ENCODE measurements at places on chromosomes 4 and X. TPM values are rescaled to one million over a fixed set of nuclear protein-coding genes. Genes with fewer than 3 reads are reported as not detected.

GAGE12D gene
- total RNA-seq: not detected

RHOXF2 gene
- total RNA-seq: not detected

STAP1 gene
- not detected for total RNA-seq

DCAF8L2 gene
- total RNA-seq: not detected

RASL11B gene
- 0.43 TPM for total RNA-seq

PCDH7 gene
- 0.25 TPM for total RNA-seq

GAGE12F gene
- total RNA-seq: not detected

SYTL5 gene
- 3.6 TPM for total RNA-seq

FOXR2 gene
- not detected for total RNA-seq

DNA sequence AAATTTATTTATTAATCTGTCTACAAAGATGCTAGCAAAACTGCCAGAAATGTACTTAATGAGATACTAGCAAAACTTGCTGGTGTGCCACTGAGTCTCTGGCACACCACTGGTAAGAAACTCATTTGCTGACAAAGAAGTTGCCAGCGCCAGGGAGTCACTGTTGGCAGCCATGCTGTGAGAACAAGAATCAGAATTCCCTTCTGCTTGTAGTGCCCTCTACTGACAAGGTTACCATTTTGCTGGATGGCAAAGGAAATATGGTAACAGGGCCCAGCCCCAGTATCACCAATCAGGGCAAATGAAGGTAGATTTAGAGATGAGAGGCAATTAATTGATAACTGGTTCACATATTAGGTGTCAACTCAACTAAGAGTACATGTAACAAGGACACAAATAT lies 750.1 kb upstream of the ADGRL3 start:
- H3K36me3 ChIP-seq: no peaks in the 10 kb centered on the region
- H3K4me1 ChIP-seq: no peaks in the 10 kb centered on the region
- no peak for DNase-seq
- no peak overlapping the region for H3K27ac ChIP-seq
- no peak overlapping the region for H3K4me3 ChIP-seq

DNA sequence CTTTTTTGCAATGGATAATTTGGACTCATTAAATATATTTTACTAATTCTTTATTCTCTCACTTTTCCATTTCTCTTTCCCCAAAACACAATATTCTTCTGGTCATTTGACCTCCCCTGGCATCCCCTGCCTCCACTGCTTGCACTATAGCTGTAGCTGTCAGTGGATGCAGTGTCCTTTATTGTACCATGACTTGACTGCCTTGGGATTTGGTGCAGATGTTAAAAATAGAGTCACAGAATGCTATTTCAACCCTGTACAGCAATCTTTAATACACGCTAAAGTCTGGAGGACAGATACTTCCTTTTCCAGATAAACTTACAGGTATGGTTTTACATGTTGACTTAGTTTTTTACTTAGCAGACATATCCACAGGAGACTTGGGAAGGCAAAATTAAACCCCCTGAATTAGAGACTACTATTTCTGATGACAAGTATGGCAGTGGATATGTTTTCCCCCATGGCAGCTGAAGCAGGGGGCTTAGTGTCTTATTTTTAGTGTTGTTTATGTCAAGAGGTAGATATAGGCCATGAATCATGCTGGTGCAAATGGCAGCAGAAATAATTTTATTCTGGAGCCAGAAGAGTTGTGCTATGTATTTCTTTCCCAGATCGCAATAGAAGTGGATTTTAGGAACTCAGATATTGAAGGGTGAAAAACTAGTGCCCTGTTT lies 461.4 kb downstream of the NAF1 start:
- H3K4me3 ChIP-seq: no peak overlapping the region
- H3K27ac ChIP-seq: no peak overlapping the region
- no peaks in the 10 kb centered on the region for H3K27me3 ChIP-seq
- no peaks in the 10 kb centered on the region for H3K36me3 ChIP-seq

GRCh38 chr4:89889289-89889688 lies 5.4 kb upstream of the MMRN1 start:
- H3K27me3 ChIP-seq: peaks cover 3% of the 10 kb centered on the region
- H3K27ac ChIP-seq: no peak overlapping the region
- no peak overlapping the region for H3K4me3 ChIP-seq
- H3K36me3 ChIP-seq: no peaks in the 10 kb centered on the region
- no peaks in the 10 kb centered on the region for H3K4me1 ChIP-seq

DNA sequence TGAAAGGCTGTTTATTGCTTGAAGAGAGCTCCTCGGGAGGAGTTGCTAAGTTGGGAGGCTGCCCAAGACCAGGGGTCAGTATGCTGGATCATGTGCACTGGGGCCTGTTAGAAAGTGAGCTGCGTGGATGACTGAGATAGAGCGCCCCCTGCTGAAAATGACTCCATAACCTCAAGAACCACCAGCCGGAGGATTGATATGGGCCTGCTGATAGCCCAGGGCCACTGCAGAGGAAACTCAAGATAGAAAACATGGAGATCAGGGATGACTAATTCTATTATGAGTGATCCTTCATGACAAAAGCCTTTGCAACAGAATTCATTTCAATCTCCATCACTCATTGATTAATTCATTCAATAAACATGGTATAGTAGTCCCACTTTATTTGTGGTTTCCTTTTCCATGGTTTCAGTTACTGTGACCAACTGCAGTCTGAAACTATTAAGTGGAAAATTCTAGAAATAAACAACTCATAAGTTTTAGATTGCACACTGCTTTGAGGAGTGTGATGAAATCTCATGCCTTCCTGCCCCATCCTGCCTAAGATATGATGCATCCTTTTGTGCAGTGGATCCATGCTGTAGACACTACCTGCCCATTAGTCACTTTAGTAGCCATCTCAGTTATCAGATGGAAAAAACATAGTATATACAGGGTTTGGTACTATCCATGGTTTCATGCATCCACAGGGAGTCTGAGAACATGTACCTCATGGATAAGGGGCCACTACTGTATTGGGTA lies 126.7 kb upstream of the MBNL3 start:
- no peaks in the 10 kb centered on the region for H3K4me1 ChIP-seq
- H3K36me3 ChIP-seq: no peaks in the 10 kb centered on the region
- H3K4me3 ChIP-seq: no peak overlapping the region
- H3K27me3 ChIP-seq: no peaks in the 10 kb centered on the region
- peak; percentile 47 for DNase-seq
- no peak overlapping the region for H3K27ac ChIP-seq

GRCh38 chr4:123750044-123750443 lies 353.4 kb downstream of the SPRY1 start:
- H3K4me3 ChIP-seq: no peak overlapping the region
- no peaks in the 10 kb centered on the region for H3K4me1 ChIP-seq
- no peak overlapping the region for H3K27ac ChIP-seq
- no peak for DNase-seq
- no peaks in the 10 kb centered on the region for H3K36me3 ChIP-seq
- H3K27me3 ChIP-seq: no peaks in the 10 kb centered on the region

- DNase-seq: no peak
- H3K4me1 ChIP-seq: no peaks in the 10 kb centered on the region
- no peak overlapping the region for H3K27ac ChIP-seq
- H3K4me3 ChIP-seq: no peak overlapping the region
- no peaks in the 10 kb centered on the region for H3K27me3 ChIP-seq
Observed at GRCh38 chr4:43496188-43496587, 603.7 kb downstream of the GRXCR1 start.

DNA sequence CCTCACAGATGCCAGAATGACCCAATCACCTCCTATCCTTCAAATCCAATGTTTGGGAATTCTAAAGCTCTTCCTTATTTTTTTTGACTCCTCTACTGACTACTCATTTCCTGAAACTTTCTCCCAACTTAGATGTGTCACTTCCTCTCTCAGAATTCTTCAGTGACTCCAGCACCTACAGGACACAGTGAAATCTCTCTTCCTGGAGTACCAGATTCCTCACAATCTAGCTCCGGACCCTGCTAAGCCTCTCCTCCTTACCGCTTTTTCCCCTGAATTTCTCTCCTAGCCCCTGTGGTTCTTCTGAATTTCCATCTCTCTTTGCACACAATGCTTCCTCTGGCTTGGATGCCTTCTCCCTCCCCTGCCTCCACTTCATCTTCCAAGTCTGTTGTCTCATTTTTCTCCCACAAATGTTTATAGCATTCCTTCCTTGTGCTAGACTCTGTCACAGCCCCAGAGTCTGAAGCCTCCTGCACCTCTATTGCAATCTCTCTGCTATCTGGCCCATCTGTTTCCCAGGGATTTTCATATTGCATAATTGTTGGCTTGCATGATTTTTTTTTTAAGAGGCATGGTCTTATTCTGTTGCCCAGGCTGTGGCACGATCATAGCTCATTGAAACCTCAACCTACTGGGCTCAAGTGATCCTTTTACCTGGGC lies 80.1 kb downstream of the ANAPC4 start:
- no peaks in the 10 kb centered on the region for H3K4me1 ChIP-seq
- no peaks in the 10 kb centered on the region for H3K36me3 ChIP-seq
- H3K4me3 ChIP-seq: no peak overlapping the region
- no peaks in the 10 kb centered on the region for H3K27me3 ChIP-seq
- no peak overlapping the region for H3K27ac ChIP-seq

DNA sequence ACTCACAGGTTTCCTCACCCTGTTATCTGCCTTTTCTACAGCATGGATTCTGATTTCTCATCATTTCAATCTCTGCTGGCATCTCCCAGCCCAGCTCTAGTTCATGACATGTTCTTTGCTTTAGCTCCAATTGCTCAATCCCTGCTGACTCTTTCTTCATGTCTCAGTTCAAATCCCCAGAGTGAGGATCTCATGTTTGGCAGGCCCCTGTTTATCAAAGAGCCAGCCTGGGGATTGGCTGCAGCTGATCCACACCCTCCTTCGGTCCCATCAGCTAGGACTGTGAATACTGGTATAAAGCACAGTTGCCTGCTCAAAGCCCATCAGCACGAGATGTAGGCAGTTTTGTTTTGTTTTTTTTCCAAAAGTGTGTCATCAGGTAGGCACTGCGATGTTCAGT lies 14.4 kb upstream of the CC2D2A start:
- no peaks in the 10 kb centered on the region for H3K27me3 ChIP-seq
- H3K36me3 ChIP-seq: no peaks in the 10 kb centered on the region
- DNase-seq: no peak
- H3K4me1 ChIP-seq: no peaks in the 10 kb centered on the region
- no peak overlapping the region for H3K27ac ChIP-seq

- no peaks in the 10 kb centered on the region for H3K36me3 ChIP-seq
- H3K27me3 ChIP-seq: no peaks in the 10 kb centered on the region
- H3K4me3 ChIP-seq: no peak overlapping the region
- no peaks in the 10 kb centered on the region for H3K4me1 ChIP-seq
- no peak overlapping the region for H3K27ac ChIP-seq
- DNase-seq: no peak
Observed at GRCh38 chrX:20547611-20548051, 280.9 kb upstream of the RPS6KA3 start.

GRCh38 chr4:113684534-113685091 lies 76.9 kb downstream of the CAMK2D start:
- H3K4me1 ChIP-seq: peaks cover 12% of the 10 kb centered on the region
- no peak overlapping the region for H3K4me3 ChIP-seq
- no peak overlapping the region for H3K27ac ChIP-seq
- no peak for DNase-seq
- no peaks in the 10 kb centered on the region for H3K27me3 ChIP-seq

GRCh38 chrX:17710871-17711301 lies 26.4 kb upstream of the SCML1 start:
- H3K27ac ChIP-seq: no peak overlapping the region
- no peaks in the 10 kb centered on the region for H3K4me1 ChIP-seq
- no peak overlapping the region for H3K4me3 ChIP-seq
- DNase-seq: no peak
- no peaks in the 10 kb centered on the region for H3K27me3 ChIP-seq

GRCh38 chrX:15973946-15974345 lies 119.3 kb upstream of the AP1S2 start:
- no peak overlapping the region for H3K4me3 ChIP-seq
- no peaks in the 10 kb centered on the region for H3K36me3 ChIP-seq
- no peaks in the 10 kb centered on the region for H3K4me1 ChIP-seq
- DNase-seq: no peak
- no peak overlapping the region for H3K27ac ChIP-seq

GRCh38 chr4:133866328-133866699 lies 335.3 kb downstream of the PABPC4L start:
- no peaks in the 10 kb centered on the region for H3K27me3 ChIP-seq
- DNase-seq: no peak
- H3K36me3 ChIP-seq: no peaks in the 10 kb centered on the region

DNA sequence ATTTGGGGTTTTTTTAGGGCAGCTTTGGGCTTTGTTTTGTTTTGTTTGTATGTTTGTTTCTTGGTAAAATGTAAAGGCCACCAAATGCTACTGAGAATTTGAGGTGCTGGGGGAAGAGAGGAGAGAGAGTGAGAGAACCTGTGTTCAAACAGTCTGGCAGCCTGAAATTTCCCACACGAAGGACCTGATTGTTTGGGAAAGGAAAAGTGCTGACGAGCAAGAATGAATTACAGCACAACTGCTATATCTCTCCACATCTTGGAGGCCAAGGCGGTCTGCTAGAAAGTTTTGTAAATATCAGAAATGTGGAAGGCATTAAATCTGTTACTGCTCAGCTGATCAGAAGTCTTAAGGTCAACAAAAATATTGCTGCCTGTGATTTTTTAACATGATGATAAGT lies 170.5 kb downstream of the PALLD start:
- H3K27ac ChIP-seq: no peak overlapping the region
- no peaks in the 10 kb centered on the region for H3K27me3 ChIP-seq
- no peaks in the 10 kb centered on the region for H3K36me3 ChIP-seq
- no peaks in the 10 kb centered on the region for H3K4me1 ChIP-seq
- H3K4me3 ChIP-seq: no peak overlapping the region
- no peak for DNase-seq

DNA sequence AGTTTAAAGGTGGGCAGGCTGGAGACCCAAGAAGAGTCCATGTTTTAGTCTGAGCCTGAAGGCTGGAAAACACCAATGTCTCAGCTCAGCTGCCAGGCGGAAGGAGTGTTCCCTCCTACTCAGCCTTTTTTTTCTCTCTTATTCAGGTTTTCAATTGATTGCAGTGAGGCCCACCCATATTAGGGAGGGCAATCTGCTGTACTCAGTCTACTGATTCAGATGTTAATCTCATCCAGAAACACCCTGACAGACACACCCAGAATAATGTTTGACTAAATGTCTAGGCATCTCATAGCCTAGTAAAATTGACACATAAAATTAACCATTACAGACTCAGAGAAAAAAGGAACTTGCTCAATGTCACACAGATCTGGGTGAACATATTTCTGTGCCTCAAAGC lies 347.1 kb downstream of the GBA3 start:
- H3K4me3 ChIP-seq: no peak overlapping the region
- no peaks in the 10 kb centered on the region for H3K36me3 ChIP-seq
- no peaks in the 10 kb centered on the region for H3K4me1 ChIP-seq
- H3K27ac ChIP-seq: no peak overlapping the region
- no peak for DNase-seq

DNA sequence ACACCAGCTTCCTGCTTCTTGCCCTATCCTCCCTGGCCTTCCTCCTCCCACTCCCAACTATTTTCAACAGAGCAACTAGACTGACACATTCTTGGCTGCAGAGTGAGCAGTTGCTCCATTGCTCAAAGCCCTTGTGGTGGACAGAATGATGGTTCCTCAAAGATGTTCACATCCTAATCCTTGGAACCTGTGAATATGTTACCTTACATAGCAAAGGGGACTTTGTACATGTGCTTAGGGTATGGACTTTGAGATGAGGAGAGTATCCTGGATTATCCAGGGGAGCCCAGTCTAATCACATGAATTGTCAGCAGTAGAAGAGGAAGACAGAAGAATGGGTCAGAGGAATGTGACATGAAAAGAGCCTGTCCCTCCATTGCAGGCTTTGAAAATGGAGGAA lies 24.9 kb upstream of the HOPX start:
- H3K27ac ChIP-seq: no peak overlapping the region
- no peaks in the 10 kb centered on the region for H3K27me3 ChIP-seq
- H3K4me1 ChIP-seq: no peaks in the 10 kb centered on the region
